ENCODE measurements at places on chromosomes 2 and 18.

DNA sequence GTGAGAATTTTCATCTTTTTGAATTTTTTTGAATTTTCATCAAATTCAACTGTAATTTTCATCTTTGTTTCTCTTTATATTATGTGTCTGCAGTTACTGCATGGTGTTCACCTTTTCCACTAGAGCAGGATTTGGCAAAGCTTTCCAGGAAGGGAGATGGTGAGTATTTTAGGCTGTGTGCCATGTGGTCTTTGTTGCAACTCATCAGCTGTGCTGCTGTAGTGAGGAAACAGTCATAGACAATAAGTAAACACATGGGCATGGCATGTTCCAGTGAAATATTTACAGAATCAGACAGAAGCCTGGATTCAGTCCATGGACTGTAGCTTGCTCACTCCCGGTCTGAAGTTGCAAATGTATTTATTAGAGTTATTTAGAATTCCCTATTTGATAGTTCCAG is 120.4 kb downstream of the DCDC2C start:
- DNase-seq, result no peak

GRCh38 chr2:16429431-16430145 is 236.0 kb downstream of the CYRIA start:
- DNase-seq, result no peak

- no peak for DNase-seq
Observed at GRCh38 chr2:221500501-221501209, 71.4 kb downstream of the EPHA4 start.

- no peak for DNase-seq
Observed at GRCh38 chr2:199830531-199830930, 20.5 kb downstream of the FTCDNL1 start.

- no peak for DNase-seq
Observed at GRCh38 chr2:217803653-217803960, 199.2 kb downstream of the TNS1 start.

GRCh38 chr2:232533944-232534710 is 5.4 kb upstream of the CHRNG start:
- no peak for DNase-seq

GRCh38 chr2:207239754-207240494 is 74.2 kb upstream of the KLF7 start:
- DNase-seq, result no peak

DNA sequence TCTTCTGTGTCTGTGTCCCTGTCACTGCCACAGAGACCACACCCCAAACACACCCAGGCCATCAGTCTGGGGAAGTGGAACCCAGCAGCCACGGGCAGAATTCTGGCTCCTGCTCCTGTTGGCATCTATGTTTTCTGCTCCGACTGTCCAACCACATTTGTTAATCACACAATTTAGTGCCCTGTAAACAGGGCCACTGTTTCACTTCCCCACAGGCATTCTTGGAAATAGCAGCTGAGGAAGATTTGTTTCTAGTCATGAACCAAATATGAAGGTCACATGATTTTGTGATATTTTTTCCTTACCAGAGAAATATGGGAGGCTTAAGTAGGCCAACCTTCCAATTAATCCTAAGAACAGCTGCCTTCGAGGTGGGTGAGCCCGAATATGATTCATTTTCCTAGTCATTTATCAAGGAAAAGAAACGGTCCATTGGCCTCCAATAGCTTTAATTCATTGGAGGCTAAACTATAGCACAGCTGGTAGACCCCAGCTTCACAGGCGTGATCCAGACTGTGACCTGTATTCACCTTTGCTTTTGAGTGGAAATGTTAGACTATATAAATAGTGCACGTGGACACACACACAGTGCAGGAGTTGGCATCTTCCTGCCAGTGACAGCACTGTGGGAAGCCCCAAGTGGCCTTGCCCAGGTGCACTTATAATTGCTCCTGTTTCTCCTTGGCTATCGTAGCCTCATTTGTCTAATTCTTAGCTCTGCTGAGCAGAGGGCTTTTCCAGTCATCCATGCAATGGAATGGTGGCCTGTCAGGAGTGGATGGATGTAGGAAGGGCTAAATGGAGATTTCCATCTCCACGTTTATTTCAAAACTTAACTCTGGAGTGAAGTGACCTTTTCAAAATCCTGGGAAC is 267.9 kb downstream of the LPIN1 start:
- no peak for DNase-seq

- DNase-seq, result no peak
Observed at GRCh38 chr2:131122496-131122895, 17.4 kb downstream of the PLEKHB2 start.

- no peak for DNase-seq
Observed at GRCh38 chr2:68853035-68853434, 18.2 kb downstream of the BMP10 start.

DNA sequence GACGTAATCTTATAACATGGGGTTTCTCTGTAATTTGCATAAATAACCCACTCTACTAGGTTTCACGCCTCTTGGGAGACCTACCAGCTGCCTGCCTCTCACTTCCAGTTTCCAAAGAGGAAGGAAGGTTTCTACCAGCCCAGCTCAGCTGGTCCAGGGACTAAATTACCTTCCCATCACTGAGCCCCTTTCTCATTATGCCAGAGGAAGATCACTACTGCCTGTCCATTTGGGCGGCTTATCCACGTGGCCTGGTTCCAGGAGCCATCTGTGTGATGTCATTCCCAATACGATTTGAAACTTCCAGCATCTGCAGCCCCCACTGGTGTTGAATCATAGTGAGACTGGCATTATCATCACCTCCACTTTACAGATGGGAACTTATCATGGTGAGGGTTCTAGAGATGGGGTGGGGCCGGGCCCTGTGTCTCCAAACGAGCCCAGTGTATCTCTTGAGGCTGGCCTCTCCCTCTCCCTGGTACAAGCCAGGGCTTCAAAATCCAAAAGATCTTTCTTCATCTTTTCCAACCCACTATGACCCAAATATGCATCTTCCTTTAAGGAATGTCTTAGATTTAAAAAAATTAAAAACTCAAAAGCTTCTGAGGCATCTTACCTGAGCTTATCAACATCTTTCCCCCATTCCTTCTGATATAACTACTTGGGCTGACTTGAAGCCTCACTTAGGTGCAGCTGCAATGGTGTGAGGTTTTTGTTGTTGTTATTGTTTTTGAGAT is 140.8 kb downstream of the DDX1 start:
- no peak for DNase-seq
